ENCODE measurements at places on chromosomes 2 and 18.

DNA sequence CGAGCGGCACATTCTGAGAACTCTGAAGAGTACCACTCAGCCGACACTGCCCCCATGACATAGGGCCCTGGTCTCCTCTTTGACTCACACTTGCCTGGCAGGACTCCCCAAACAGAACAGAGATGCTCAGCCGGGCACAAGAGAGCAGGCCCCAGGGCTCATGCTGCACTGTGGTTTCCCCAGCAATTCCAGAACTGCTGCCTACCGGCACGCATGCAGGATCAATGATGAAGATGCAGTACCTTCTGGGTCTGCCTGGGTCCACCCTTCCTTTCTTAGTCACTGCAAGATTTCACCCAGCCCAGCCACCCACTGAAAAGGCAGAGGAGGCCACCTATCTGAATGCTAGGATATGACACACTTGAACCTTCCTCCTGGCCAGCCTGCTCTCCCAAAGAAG, 49.4 kb downstream of the BCL11A start:
- DNase-seq, result no peak

- no peak for DNase-seq
These were observed 390 bp downstream of the PCARE start for GRCh38 chr2:29073933-29074332.

DNA sequence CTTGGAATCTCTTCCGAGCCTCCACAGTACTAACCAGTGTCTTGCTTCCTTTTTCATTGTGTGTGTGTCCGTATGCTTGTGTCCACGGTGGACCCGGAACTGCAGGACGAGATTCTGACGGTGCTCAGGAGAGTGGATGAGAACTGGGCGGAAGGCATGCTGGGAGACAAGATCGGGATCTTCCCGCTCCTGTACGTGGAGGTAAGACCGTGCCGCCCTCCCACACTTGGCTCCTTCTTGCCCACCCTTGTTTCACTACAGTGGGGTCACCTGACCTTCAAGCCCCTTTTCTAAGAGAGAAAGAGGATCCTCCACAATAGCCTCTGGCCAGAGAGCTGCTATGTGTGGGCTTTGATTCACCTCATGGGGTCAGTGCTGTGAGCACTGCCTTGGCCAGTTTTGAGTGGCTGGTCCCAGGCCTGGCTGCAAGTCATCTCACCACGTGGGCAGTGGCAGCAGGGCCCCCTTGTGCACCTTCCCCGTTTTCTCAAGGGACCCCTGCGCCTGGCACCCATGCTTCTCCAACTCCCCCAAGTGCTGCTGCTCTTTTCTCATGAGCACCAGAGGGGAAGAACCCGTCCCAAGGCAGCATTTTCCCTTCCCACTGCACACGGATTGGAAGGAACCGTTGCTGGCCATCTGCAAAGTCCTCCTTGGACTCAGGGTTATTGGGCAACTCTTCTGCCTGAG, 242.1 kb downstream of the SEPTIN10 start:
- no peak for DNase-seq

- no peak for DNase-seq
These were observed 4.1 kb upstream of the FLACC1 start for GRCh38 chr2:201361078-201361733.

DNA sequence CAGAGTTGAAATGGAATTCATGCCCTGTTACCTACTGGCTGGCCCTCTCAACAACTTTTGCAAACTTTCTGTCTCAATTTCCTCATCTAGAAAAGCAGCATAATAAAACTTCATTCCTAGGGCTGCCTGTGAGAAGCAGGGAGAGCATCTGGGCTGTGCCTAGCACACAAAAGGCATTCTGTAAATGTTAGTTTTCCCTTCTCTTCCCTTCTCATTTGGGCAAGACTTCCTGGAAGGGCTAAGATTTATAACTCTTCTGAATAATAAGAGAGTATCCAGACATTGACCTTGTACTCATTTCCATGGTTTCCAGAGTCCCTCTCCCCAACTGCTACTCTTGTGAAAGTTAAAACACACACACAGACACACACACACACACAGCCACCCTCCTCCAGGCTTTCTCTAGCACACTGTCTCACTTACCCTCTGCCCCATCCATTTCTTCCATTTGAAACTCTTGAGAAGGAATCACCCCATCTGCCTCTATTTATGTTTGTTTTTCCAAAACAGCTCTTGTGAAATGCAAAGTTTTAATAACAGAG, 302.1 kb downstream of the SMAD2 start:
- DNase-seq, result no peak

- peak; percentile 64 for DNase-seq
These were observed 21.9 kb downstream of the MRPL35 start for GRCh38 chr2:86221066-86221684.

DNA sequence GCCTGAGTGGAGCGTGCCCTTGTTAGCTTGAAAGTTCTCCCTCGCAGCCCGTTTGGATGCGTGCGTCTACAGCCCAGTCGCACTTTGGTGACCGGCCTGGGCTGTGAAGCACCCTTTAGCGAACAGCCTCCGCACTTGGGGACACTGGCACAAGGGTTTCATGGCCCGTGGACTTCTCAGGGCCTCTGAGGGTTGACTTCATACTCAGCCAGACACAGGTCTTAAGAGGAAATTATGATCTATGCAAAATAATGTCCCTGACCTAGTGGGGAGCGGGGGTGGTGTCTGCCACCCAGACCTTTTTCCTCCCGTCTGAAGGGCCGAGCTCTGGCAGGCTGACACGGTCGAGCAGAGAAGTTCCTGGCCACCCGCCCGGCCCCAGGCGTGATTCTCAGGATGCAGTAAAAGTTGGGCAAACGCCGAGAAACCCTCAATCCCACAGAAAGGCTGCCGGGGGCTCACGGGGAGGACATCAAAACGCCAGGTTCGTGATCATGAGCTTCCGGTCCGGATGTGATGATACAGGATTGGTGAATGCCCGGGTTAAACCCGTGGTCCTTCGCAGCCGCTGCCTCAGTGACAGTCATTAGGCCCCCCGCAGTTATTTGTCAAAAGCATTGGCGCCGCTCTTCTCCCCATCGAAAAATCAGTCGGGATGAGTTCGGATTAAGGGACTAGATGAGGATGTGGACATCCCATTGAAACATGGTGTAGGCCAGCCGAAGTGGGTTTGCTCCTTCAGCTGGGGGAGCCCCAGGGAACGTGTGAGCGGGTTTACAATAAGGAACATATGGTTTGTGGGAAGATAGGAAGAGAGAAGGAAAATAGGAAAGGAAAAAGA, 3.6 kb upstream of the PAX3 start:
- no peak for DNase-seq

- DNase-seq, result no peak
These were observed 188.1 kb downstream of the ZEB2 start for GRCh38 chr2:144331674-144332355.

DNA sequence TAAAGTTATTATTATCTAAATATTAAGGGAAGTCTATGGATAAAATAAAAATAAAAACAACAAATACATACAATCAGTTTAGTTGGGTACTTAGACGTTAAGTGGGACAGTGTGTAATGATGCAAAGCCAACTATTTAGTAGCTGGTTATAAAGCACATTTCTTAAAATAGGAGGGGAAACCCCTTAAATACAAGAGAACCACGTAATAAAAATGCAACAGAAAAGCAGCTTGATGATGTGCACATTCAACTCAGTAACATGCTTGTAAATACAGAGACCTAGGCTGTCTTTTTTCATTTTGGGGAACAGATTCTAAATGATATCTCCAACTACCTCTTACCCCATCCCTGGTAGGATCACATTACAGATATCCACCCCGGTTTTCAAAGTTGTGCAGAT, 134.3 kb upstream of the AQP4 start:
- DNase-seq, result no peak

- DNase-seq, result no peak
These were observed 30.1 kb upstream of the CTAGE1 start for GRCh38 chr18:22447792-22448191.

DNA sequence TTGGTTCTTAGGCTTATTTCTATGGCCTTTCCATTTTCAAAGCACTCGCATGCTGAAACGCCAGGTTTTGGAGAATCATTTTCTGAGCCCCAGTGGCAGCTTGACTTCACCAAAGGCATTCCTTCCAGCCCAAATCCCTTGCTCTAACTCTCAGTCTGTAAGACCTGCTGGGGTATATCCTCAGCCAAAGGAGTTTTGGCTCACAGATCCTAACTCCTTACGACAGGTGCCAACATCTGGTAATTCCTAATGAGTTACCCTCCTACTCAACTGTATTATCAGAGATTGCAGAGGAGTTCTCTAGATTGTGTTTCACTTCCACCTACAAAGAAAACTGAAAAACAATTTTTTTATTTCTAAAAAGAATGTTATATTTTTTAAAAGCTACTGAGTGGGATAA, 79.0 kb upstream of the RAB27B start:
- no peak for DNase-seq

DNA sequence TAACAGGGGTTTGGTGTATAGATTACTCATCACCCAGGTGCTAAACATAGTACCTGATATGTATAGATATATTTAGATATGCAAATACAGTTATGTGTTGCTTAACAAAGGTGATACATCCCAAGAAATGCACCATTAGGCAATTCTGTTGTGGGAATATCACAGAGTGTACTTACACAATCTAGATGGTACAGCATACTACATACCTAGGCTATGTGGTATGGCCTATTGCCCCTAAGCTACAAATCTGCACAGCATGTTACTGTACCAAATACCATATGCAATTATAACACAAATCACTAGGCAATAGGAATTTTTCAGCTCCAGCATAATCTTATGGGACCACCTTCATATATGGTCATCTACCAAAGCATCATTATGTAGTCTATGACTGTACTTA, 43.5 kb upstream of the NPAS2 start:
- DNase-seq, result no peak

DNA sequence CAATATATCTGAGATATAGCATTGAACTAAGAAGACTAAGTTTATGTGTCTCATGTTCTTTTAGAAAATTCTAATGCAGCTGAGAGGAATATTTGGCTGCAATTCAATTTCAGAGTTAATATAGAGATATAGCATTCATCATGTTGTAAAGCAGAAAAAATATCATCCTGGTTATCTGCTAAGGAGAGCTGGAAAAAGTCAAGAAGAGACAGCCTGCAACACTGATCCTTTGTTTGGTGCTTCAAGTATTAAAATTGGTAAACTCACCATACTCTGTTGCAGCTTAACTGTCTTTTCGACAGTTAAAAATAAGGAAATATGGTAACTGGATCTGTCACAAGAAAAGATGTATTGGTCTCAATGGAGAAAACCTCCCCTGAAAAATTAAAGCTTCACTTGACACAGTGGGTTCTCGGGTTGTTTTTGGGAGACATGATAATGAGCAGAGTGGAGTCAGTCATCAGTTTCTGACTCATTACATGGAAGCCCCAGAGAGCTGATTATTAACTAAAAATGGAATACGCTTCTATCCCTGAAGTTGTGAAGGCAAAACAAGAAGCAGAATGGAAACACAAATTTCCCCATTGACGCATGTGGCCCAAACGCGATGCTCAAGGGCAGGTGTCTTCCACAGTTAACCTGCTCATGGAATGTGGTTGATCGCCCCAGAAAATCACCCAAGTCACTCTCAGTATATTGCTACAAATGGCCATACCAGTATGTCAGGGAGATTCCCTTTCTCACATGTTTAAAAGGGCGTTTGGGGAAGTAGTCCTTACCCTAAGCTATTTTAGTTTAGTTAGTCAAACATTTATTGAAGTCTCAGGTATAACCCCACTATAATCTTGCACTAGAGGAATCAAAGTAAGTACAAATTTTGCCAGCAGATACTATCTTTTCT, 8.2 kb downstream of the BCL2 start:
- DNase-seq, result no peak

- no peak for DNase-seq
These were observed 4.0 kb downstream of the ALPP start for GRCh38 chr2:232382331-232383225.

GRCh38 chr2:189628817-189629530, 32.3 kb upstream of the ASNSD1 start:
- DNase-seq, result no peak

GRCh38 chr2:223594831-223595230, 7.3 kb downstream of the SCG2 start:
- no peak for DNase-seq

- no peak for DNase-seq
These were observed 4.3 kb downstream of the SOX11 start for GRCh38 chr2:5696404-5696944.

DNA sequence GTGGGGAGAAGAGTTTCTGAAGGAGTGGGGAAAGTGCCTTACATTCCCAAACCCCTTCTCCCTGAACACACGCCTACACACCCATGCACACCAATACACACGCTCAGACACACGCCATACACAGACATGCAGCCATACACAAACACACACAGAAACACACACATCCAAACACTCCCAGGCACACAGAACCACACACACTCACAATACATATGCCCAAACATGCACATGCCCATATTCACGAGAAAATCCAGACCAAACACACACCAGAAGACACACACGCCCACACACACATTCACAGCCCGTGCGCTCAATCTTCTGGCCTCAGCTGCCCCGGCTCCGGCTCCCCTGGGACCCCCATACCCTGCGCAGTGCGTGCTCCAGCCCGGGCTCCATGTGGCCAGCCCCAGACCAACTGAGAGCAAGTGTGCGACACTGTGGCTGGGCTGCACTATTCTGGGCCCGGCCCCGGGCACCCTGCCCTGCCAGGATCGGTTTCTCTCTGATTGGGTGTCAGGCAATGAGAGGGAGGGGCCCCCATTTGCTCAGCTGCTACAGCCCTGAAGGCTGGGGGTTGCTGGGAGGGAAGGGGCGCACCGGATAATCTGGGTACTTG, at the start of gene PRKAG3:
PRKAG3 (minus strand) TSS at position 426 of the 613 bp plus-strand sequence.
- no peak for DNase-seq

GRCh38 chr2:45968946-45969584, 317.6 kb downstream of the PRKCE start:
- no peak for DNase-seq

Data from NCI-H446 (cell line).